Urinary bladder (tissue), 4 donors: ENCODE measurements at places on chromosomes 1 and 21. TPM values are rescaled to one million over a fixed set of nuclear protein-coding genes. Genes with fewer than 3 reads are reported as not detected.

Gene AGO3
- 53.1 TPM for total RNA-seq

Gene RIMS3
- total RNA-seq = 3.1 TPM

DNA sequence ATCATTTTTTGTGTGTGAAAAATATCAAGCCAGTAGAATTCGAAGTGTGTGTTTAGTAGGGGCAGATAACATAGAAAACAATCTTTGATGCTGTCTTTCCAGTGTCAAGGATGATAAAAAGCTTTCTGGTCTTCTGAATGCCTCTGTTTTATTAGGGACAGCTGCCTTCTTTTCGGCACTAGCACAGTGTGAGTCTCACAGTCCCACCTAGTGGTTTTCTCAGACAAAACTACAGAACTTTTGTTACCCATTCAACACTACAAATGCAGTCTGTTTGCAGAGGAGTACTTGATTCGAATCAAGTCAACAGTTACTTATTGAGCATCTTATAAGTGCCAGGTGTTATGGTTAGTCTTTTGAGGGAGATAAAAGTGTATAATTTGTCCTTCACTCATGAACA lies 30.6 kb upstream of the MCOLN3 start:
- DNase-seq = no peak

DNA sequence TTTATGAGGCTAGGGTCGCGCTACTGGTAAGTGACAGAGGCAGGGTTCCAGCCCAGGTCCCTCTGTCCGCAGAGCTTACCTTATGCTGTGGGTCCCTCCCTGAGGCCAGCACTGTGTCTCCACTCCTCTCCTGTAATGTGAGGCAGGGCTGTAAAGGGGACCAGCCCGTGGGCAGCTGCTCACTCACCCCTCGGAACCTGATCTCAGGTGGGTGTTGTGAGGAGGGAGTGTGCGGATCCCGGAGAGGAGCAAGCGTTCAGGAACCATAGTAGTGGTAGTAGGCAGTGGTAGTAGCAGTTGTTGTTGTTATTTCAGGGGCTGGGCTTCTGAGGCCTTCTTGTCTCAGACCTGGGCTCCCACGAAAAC lies 1.7 kb downstream of the ZC3H12A start:
- DNase-seq = no peak

- no peak for DNase-seq
Measured at GRCh38 chr1:228416217-228416933, at the start of gene TRIM17. TRIM17 (minus strand) TSS chr1:228416861; CDS start chr1:228415072, 1,789 bp downstream.

DNA sequence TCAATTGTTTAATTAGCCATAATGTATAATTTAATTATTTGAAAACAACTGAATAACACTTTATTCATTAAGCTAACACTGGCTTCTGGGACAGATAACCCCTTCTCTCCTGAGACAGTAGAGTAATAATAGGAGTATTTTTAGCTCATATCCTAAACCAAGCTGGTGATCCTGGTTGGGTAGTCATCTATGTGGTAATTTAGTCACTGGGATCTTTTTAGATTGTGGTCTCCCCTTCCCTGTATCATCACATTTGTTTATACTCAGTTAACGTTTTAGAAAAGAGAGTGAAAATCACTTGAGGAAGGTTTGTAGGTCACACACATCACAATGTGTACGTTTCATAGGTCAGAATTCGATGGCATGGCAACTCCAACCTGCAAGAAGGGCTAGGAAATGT lies 1356.6 kb upstream of the ADGRL2 start:
- no peak for DNase-seq

- DNase-seq = no peak
Measured at GRCh38 chr1:111192074-111192473, 8.4 kb downstream of the DENND2D start.

GRCh38 chr1:227903614-227904501 lies 43.9 kb downstream of the WNT9A start:
- no peak for DNase-seq

DNA sequence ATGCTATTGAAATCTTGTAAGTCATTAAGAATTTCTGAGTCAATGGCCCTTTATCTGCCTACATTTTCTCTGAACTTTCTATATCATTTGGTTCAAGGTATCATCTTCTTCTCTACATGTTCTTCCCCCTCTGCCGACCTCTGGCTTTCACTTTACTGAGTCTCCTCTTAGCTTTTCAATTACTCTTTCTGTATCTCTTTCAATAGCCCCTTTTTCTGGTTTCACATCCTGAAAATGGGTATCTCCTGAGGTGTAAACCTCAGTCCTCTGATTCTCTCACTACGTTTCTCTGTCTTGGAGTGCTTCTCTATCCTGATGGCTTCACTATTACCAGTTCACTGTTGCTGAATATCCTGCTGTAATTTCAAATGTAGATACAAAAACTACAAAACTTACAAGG lies 98.9 kb downstream of the LYST start:
- DNase-seq = no peak
